Activated CD4-positive, alpha-beta T cell treated with anti-CD3 and anti-CD28 coated beads, Interleukin-2, amount 50 U/mL, for 24 hours (primary cell): ENCODE measurements at places on chromosomes 1 and 21.

DNA sequence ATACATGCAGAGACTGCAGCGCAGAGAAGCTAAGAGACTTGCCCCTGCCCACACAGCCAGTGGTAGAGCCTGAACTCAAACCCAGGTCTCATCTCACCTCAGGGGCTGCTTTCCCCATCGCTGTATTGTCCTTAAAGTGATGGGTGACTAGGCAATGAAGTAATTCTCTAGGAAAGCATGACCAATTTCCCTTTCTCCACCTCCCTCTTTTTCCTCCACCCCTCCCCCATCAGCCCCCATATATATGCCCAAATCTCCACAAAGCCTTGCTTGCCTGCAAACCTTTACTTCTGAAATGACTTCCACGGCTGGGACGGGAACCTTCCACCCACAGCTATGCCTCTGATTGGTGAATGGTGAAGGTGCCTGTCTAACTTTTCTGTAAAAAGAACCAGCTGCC is at the start of gene IL24:
Gene IL24, plus strand, starts transcription at position 269 of the 400 bp plus-strand sequence. CDS start 390 bp downstream, outside the sequence.
- DNase-seq, result no peak

DNA sequence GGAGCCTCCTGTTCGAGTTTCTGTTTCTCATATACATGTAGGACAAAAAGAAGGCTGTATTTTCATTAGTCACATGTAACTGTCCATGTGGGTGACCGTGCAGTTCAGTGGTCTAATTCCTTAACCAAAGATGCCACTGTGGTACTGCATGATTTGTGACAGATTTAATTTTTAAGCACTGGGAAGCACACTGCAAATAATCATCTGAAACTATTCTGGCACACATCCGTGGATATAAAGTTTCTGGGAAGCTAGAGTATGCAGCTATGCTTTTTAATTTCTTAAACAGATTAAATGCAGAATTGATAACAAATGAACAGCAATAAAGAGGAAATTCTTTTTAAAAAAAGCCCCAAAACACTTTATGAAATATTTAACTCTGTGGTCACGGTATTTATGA is 254.8 kb downstream of the LMO4 start:
- DNase-seq, result no peak

DNA sequence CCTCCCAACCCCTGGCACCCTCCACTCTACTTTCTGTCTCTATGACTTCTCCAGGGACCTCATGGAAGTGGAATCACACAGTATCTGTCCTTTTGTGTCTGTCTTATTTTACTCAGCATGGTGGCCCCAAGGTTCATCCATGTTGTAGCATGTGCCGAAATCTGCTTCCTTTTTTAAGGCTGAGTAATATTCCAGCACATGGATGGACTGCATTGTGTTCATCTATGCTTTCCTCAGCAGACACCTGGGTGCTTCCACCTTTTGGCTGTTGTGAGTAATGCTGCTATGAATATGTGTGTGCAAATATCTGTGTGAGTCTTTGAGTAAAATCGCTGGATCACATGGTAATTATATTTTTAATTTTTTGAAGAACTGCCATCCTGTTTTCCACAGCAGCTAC is 1.6 kb upstream of the PFKL start:
- no peak for DNase-seq

DNA sequence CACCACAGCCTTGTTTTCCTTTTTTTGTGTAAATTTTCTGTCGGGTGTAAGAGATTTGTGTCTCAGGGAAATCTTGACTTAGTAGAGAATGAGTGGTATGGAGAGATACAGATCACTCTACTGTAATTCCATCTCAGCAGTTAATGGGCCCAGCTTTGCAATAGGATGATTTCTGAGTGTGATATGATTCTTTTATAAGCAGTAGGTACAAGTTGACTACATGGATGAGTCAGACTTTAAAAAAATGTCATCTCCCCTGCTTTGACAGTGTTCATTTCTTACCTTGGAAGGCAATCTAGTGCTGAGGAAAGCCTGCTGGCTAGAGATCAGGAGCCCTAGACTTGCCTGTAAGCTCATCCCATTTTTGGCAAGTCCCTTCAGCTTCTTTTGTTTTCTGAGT is 261.9 kb downstream of the RYR2 start:
- DNase-seq, result no peak

DNA sequence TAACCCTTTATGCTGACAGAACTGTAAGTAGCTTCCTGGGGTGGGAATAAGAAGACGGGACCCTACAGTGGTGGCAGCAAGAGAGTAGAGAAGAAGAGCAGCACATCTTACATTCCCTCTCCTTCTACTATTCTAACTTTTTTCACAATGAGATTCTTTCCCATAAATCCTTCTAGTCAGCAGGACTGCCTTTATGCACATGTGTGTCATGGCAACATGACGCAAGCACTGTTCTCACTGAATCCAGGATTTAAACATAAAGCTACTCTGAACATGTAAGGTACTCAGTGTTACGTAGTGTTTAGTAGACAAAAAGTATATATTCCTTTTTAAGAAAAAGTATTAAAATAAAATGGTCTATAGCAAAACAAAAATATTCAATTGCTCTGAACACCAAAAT is 309.7 kb upstream of the LYPLAL1 start:
- no peak for DNase-seq
